ENCODE measurements at places on chromosomes 5 and 9. TPM values are rescaled to one million over a fixed set of nuclear protein-coding genes. Genes with fewer than 3 reads are reported as not detected.

DNA sequence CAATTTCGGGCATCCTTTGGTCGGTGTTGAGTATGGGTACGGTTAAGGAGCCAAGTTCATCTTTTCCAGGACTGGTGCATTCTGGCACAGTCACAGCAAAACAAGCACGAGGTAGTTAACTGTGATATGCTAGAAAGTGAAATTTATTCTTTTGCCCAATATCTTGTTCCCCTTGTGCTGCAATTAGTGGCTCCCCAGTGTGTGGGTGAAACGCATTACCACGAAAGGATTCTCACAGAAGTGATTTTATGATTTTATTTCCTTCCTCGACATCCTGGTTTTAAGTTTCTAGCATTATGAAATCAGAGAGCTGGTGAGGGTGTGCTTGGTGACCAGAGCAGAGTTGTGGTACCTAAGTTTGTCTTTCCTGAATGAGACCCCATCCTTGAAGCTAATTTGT lies 1.5 kb downstream of the FRMPD1 start:
- no peak for DNase-seq

- DNase-seq, result no peak
These were observed 3.7 kb downstream of the MCTP1 start for GRCh38 chr5:95281226-95281625.

DNA sequence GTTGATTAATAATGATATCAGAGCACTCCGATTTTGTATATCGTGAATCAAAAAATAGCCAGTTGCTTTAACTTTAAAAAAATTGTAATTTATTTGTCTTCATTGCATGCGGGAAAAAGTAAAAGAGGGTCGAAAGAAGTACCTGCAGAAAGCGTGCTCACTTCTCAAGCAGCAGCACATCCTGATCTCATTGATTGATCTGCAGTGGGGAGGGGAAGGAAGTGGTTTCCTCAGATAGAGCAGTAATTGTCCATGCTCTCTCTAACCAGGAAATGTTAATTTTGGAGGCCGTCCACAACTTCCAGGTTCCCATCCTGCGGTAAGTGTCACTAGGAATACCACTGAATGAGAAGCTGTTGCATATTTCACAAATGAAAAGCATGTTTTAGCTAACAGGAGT lies 63.2 kb downstream of the SYK start:
- no peak for DNase-seq

DNA sequence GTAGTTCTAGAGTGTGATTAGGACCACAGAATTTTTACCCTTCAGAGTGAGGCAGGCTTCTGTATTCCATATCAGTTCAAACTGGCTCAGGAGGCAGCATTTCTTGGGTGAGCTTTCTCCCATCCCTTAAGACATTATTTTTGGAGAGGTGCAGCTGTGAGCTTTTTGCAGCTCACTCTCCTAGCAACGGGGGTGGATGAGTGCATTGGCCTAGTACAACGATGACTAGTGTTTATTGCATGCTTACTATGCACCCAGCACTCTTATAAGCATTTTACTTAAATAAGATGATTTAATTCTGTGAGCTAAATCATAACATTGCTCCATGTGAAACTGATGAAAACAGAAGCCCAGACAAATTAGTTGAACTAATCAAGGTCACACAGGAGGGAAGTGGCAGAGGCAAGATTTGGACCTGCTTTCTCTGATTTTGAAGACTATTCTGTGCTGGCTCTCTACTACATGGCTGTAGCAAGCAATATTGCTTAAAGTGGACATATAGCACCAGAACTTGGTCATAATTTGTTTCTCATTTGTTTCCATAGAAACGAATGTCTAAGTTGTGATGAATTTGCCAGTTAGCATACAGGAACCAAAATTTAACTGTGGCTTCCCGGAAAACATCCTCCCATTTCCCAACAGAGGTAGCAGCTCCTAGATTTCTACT lies 372.1 kb upstream of the RIOK2 start:
- no peak for DNase-seq

- DNase-seq, result peak; percentile 79
These were observed 129.2 kb upstream of the ADRA1B start for GRCh38 chr5:159786901-159787691.

DNA sequence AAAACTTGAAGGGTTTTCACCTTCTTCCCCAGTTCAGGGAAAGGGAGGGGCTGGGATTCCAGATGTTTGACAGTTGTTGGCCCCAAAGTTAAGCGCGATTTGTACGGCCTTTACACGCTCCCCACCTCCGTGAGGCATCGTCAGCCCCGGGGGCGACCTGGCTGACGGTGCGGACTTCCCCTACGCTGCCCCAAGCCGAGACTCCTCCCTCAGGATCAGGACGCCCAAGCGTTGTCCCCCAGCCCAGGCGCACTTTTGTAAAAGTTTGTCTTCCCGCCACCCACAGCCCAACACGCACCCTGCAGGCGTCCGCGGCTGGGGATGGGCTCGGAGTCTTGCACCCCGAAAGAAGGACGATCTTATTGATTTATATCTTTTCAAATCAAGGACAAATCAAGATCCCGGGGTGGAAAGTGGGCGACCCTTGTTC lies 713 bp downstream of the MOB3B start:
- peak; percentile 77 for DNase-seq

DNA sequence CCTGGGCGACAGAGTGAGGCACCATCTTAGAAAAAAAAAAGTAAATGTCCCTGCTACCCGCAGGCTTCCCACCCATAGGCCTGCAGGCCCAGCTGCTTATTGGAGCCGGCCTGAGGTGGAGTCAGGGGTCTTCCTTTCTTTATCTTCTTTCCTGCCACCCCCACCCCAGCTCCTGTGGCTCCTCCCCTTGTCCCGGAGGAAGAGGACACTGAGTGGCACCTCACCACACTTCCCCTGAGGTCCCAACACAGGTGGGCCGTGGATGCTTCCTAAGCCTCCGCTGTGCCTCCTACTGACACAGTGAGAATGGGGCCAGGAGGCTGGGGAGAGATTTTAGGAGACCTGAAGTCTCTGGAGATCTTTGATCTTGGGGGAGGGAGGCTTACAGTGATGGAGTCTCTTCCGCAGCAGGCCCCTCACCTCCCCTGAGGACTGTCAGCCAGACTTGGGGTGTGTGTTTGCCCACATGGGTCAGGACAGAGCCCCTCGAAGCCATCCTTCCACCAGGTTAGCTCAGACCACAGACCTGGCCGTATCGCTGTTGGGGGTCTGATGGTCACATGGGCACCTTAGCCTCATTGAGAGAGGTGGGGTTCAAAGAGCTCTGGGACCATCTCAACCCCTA lies 135.4 kb upstream of the IER5L start:
- DNase-seq, result no peak

- DNase-seq, result no peak
These were observed 440.9 kb upstream of the EDIL3 start for GRCh38 chr5:84825606-84826005.

- DNase-seq, result no peak
These were observed 64.6 kb upstream of the RASGRF2 start for GRCh38 chr5:80895523-80895922.

GRCh38 chr5:142422429-142422828 lies 97.6 kb upstream of the SPRY4 start:
- no peak for DNase-seq

DNA sequence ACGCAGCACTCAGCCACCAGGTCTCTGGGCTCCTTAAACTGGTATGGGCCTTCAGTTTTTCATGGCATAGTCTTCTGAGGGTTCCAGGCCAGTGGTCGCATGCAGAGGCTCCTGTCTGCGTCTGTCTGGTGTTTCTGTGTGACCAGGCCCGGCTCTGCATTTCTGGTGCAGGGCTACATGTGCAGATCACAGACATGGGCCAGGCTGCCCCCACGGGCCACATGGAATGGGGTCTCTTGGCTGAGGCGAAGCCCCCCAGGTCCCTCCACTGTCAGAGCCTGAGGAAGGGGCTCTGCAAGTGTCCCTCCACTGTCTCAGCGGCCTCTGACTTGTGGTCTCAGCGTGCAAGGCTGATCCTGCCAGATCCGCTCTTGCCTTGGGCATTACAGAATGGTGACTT lies 15.6 kb upstream of the CARD19 start:
- no peak for DNase-seq

- DNase-seq, result no peak
These were observed 170.8 kb downstream of the MACROH2A1 start for GRCh38 chr5:135228222-135228621.

DNA sequence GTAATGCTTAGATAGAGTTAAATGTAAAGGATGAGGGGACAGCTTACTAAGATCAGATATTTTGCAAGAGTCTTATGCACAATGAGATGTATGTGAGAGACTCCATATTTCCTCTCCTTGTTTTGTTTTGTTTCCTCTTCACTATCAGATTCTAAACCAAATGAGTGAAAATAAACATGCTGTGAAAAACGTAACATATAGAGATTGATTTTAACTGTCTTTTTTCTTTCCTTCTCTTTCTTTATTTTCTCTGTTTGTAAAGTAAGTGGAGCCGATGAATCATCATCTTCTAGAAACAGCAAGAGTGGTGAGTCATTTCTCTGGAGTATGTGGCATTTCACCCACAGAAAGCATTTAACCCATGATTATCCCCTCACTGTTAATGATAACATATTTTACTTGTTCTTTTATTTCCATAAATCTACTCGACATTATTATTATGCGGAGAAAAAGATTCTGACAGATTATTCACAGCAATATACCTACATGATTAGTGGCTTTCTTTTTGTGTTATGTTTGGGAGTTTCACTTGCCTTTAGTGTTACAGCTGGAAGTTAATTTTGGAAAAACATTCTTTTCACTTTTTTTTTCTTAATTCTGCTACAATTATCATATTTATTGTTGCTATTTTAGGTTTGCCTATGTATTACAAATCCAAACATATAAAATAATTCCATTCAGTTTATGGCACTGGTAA lies 2.1 kb upstream of the ANXA1 start:
- no peak for DNase-seq

DNA sequence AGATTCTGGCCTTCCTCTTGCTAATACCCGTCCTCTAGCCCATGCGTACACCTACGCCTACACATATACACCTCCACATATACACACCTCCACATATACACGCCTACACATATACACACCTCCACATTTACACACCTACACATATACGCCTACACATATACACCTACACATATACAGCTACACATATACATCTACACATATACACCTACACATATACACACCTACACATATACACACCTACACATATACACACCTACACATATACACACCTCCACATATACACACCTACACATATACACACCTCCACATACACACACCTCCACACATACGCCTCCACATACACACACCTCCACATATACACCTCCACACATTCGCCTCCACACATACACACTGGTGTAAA lies 27.2 kb downstream of the AK3 start:
- no peak for DNase-seq

GRCh38 chr9:79945495-79945894 lies 373.7 kb downstream of the TLE4 start:
- DNase-seq, result no peak

The ARSI gene
- polyA plus RNA-seq, result 0.25 TPM

The CD74 gene
- polyA plus RNA-seq, result 201 TPM

The PBX3 gene
- polyA plus RNA-seq, result 47.6 TPM

The LRRC19 gene
- polyA plus RNA-seq, result not detected

The BAAT gene
- 0.11 TPM for polyA plus RNA-seq

The DNM1 gene
- 6.0 TPM for polyA plus RNA-seq

The ICE1 gene
- polyA plus RNA-seq, result 5.6 TPM

The CCDC183 gene
- 3.8 TPM for polyA plus RNA-seq

The LCN2 gene
- 0.16 TPM for polyA plus RNA-seq
